ENCODE measurements at places on chromosomes 5 and 9.

DNA sequence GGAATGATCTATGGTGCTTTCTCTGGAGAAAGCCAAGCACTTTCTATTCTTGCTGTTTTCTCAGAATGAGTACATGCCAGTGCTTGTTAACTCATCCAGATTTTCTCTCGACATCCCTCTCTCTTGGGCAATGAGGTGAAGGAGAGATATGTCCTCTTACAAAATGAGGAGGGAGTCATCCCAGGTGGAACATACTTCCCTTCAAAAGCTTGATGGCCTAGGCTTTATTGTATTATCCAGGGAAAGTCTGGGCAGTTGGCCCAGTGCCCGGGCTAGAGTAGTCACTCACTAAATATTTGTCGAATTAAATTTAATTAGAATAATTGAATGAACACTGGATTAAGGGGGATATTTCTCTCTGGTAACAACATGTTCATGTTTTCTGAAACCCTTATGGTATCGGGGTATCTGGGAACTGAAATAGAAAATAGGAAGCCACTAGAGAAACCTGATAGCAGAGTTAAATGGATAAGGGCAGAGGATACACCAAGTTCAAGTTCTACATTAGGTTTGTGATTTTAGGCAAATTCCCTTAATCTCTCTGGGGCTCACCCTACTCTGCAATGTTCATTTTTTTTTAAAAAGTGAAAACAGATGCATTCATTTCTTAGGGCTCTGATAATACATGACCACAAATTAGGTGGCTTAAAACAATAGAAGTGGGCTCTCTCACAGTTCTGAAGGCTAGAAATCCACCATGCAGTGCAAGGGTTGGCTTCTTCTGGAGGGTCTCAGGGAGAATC is 99.6 kb downstream of the LIFR start:
- DNase-seq: peak; percentile 84

- no peak for DNase-seq
These were observed 166.1 kb downstream of the MARCHF11 start for GRCh38 chr5:16013334-16014065.

DNA sequence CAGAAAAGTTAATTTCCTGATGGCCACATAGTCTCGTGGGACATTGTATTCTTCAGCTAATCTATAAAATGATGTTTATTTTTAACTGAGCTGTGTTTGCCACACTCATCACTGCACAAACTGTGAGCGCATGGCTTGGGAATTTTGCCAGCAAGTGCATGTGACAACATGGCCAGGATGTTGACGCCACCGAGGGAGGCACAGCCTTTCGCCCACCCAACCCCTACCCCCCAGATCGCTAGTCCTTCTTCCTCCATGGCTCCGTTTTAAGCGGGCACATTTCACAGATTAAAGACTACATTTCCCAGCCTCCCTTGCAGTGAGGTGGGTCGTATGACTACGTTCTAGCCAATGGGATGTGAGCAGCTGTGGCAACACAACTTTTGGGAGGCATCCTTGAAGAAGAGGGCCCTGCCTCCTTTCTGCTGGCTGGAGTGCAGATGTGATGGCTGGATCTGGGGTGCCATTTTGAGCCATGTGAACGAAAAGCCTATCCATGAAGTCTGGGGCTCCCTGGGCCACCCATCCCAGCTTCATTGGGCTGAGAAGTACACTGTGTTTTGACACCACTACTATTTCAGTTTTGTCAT is 7.9 kb downstream of the NRARP start:
- no peak for DNase-seq

- DNase-seq: peak; percentile 97
These were observed 5.9 kb downstream of the ABCA2 start for GRCh38 chr9:137021979-137022661.

DNA sequence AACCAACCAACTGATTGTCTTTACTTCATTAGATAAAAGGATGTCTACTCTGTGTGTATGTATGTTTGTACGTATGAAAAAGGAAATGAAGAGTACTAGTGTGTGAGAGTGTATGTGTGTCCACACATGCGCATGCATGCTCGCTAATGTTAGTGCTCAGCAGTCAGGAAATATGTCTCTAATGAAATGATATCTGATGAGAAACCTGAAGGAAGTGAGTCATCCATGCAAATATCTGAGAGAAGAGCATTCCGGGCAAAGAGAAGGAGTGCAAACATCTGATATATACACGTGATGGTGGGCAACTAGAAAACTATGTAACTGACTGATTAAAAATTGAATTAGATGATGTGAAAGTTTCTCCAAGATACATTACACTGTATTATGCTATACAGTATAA is 29.6 kb upstream of the UGCG start:
- no peak for DNase-seq
